ENCODE measurements at places on chromosomes 12 and 14. TPM values are rescaled to one million over a fixed set of nuclear protein-coding genes. Genes with fewer than 3 reads are reported as not detected.

PZP gene
- total RNA-seq = not detected

RDH16 gene
- 0.31 TPM for total RNA-seq

ATL1 gene
- 1.2 TPM for total RNA-seq

GSKIP gene
- 17.3 TPM for total RNA-seq

SERPINA9 gene
- total RNA-seq = not detected

DNAJC22 gene
- total RNA-seq = not detected

RFLNA gene
- not detected for total RNA-seq

GALNT6 gene
- 17.5 TPM for total RNA-seq

NFYB gene
- 26.8 TPM for total RNA-seq

AGAP2 gene
- total RNA-seq = 73.3 TPM

KRT83 gene
- total RNA-seq = not detected

DNA sequence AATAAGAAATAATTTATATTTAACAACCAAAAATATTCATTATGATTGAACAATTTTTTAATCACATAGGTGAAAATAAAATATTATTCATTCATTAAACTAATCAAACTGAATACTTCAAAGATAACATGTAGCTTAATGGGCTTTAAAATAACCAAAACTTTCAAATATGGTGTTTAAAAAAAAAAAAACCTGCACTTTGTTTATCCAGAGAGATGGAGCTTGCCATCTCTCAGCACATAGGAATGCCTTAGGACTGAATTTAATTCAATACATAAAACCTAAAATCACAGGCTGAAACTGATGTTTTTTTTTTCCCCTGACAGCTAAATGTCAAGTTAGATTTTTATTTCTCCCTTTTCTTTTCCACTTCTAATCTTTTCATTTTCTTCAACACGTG is 14.4 kb upstream of the CCER1 start:
- no peak for DNase-seq

- DNase-seq = no peak
These were observed 14.7 kb downstream of the SERPINA1 start for GRCh38 chr14:94373708-94374107.

GRCh38 chr14:76502638-76503037 is 126.7 kb downstream of the ESRRB start:
- DNase-seq = no peak

DNA sequence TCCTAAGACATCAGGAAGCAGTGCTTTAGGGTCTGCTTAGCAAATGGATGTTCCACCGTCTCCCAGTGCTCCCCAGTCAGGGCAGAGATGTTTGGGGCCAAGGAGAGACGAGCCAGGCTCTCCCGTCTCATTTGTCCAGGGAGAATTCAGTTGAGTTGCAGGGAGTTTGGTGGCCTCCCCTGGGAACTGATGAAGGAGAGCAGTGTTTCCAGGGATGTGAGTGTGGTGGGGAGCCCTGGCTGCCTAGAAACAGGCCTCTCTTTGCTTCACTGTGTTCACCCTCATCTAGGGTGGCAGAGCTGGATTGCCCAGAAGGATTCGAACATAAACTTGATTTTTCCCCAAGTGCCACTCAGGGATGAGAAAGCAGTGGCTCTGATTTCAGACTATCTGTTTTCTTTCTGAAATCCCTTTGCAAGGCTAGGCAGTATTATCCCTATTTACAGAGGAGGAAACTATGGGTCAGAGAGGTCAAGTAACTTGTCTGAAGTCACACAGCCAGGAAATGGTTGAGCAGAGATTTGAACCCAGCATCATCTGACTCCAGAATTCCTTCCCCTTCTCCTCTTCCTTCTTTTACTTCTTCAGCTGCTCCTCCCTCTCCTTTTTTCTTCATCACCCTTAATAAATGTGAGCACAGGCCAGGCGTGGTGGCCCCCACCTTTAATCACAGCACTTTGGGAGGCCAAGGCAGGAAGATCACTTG is 6.6 kb downstream of the TPCN1 start:
- no peak for DNase-seq

GRCh38 chr14:95221531-95221930 is 64.2 kb upstream of the DICER1 start:
- no peak for DNase-seq

- no peak for DNase-seq
These were observed 24.4 kb downstream of the MYBPC1 start for GRCh38 chr12:101619026-101619786.

DNA sequence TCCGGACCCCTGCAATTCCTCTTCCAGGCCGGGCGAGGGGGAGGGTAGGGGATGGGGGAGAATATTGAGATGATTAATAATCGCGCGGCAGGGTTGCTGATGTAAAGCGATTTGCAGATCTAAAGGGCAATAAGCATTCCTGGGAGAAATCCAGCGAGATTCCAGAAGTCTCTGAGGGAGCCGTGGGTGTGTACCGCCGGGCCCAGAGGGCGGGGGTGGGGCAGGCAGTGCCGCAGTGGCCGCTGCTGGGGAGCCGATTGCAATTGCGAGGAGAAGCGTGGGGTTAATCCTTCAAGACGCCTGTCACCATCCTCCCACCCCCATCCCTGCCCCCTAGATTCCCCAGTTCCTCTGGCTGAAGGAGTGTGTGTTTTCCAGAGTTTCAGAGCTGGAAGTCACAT is 16.4 kb downstream of the FOS start:
- DNase-seq = no peak

- no peak for DNase-seq
These were observed 98.0 kb downstream of the MYRFL start for GRCh38 chr12:69922999-69923398.

- DNase-seq = no peak
These were observed 4.8 kb downstream of the IFNG start for GRCh38 chr12:68154779-68155178.

GRCh38 chr14:32934881-32935633 is 3.6 kb upstream of the NPAS3 start:
- no peak for DNase-seq

DNA sequence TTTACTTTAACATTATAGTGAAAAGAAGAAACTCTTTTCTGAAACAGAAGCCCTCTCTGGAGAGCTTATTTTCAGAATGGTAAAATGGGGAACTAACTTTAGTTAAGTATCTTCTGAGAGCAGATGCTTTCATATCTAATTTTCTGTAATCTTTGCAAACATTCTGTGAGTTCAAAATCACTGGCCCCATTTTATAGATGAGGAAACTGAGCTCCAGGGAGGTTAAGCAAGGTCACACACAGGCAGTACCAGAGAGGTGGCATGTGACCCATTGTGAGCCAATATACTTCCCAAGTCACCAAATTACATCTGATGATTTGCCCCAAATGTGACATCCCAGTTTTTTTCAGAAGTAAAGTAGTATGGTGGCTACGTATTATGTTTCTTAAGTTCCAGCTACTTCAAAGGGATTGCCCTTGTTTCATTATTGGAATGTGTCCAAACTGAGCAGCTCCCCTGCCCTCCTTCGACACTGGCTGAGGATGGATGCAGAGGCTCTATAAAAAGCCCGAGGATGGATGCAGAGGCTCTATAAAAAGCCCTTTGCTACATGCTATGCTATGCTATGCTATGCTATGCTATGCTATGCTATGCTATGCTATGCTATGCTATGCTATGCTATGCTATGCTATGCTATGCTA is 36.2 kb upstream of the NUDT4 start:
- DNase-seq = no peak

GRCh38 chr12:66852765-66853164 is 173.9 kb upstream of the GRIP1 start:
- DNase-seq = no peak

- peak; percentile 83 for DNase-seq
These were observed 1.6 kb downstream of the CCDC88C start for GRCh38 chr14:91415794-91416743.

DNA sequence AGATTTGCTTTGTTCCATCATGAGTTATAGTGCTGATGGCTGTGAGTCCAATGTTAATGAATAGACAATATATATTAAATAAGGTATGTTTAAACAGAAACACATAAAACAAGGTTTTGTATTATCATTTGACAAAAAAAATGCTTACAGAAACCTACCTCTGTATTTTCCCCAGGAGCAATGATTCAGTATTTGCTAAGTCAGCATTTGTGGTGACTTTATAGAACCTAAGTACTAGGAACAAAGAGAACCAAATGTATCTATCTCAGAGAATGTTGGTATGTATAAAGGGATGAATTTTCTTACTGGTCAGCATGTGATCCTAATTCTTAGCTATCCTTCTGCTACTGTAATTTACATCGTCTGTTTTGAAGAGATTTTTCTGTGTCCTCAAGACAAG is 421.5 kb upstream of the SEL1L start:
- DNase-seq = no peak

DNA sequence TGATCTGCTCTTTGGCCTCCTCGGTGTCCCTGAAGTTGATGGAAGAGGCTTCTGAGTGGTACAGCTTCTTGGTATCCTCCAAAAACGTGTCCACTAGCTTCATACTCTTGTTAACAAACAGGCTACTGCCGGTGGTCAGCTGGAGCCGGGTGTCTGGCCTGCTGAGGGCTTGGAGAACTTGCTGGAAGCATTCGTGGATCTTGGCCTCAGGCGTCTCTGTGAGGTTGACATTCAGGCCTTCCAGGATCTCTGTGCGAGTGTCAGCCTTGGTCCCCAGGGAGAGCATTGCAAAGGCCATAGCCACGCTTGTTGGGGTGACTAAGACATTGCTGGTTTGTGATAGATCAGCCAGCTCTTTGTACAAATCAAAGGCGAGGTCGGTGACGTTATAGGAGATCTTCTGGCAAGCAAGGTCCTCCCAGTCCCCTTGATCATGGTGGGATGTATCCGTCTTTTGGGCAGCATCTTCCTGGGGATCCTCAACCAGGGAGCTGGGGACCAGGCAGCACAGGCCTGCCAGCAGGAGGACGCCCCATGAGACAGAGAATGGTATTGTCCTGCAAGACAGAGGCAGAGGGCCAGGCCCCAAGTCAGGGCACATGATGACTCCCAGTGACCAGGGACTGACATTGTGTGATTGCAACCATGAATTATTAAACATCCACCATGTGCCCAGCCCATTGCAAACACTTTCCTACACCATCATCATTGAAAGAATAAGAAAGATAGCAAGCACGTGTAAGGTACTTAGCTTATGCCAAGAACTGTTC is 22.1 kb downstream of the SERPINA1 start:
- DNase-seq = no peak

DNA sequence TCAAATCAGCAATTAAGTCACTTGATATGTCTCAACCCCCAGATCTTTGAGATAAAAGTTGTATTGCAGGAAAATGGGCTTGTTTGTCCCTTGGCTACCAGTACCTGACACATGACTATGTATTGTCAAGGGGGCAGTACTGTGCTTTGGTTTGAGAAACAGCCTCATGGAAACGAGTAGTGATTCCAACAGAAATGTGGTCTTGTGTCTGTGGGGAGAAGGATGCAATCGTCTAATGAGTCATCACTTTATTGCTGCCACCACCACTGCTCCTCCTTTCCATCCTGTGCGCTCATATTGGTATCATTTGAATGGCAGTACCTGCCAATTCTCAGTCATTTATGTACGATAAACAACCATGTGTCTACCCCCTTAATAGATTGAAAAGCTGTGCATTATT is 72.8 kb upstream of the ARHGAP5 start:
- DNase-seq = no peak

GRCh38 chr12:1917172-1918070 is 1.0 kb downstream of the CACNA2D4 start:
- no peak for DNase-seq

DNA sequence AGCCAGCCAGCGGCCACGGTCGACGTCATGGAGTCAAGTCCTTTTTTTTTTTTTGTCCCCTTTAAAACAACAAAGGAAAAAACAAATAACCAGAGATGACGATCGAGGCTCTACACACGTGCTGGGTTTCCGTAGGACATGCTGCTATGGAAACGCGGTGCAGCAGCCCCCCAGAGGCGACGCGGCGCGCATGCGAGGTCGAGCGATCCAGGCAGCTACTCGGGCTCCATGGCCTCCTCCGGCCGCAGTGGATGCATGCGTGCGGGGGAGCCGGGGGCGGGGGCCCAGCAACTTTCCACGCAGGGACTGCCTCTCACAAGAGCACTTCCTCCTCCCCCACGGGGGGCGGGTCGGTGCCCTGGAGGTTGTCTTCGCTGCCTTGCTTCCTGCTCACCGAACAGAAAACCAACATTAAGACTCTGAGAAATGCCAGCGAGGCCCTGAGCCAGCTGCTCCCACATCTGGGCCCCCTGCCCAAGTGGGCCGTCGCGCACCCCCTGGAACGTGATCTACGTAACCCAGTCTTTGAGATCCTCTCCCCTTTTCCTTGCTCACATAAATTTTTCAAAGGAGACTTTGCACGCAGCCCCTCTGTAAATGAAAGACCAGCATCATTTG is 30.7 kb downstream of the P2RX4 start:
- DNase-seq = peak; percentile 88

DNA sequence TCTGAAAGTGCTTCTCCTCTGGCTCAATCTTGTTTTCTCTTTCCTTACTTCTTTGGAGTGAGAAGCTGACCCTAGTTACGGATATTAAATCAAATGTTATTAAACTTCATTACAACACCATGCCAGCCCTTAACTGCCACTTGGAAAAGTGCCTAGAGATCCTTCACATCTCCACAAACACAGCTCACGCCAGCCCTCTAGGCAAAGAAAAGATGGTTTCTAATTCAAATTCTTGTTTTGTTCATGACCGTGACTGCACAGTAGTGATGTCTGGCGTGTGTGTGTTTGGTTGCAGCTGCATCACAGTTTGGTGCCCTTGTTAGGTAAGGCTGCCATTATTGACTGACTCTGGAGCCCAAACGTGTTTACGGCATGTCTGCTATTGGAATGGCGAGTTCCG is 113.0 kb downstream of the BEGAIN start:
- DNase-seq = no peak

DNA sequence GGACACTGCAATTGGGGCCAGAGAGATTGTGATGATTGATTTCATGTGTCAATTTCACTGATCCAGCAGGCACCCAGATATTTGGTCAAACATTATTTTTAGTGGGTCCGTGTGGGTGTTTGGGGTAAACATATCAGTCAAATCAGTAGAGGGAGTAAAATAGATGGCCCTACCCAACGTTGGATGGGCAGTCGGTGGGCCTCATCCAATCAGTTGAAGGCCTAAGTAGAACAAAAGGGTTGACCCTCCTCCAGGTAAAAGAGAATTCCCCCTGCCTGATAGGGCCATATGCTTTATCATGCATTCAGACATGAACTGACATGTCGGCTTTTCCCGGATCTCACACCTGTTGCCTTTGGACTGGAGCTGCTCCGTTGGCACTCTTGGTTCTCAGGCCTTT is 195.1 kb upstream of the CAND1 start:
- DNase-seq = no peak

DNA sequence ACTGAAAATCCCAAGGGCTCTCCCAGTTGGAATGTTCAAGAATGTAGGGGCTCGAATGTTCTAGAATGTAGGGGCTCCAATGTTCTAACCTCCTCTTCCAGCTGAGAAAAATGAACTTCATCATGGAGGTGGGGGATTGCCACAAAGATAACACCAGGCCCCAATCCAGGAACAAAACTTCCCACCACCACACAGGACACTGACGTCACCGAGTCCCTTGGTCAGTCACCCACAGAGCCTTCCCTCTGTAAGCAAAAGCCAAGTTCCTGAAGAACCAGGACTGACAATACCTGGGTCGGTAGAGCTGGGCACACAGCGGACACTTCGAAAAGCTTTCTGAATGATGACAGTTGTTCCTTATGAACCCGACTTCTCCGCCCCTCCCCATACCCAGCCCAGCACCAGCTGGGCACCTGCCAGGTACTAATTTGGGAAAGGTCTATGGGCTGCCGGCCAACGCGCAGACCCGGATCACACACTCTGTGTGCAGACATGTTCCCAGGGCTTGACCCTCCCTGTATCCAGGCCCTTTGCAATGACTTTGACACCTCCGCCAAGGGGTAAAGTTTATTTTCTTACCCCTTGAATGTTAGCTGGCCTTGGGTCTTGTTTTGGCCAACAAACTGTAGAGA is 18.9 kb downstream of the ITPK1 start:
- no peak for DNase-seq

All from activated CD4-positive, alpha-beta T cell treated with anti-CD3 and anti-CD28 coated beads, Interleukin-2, amount 10 ng/mL, durations not matched to agents 7 days and 5 days (primary cell).